A673 (cell line): ENCODE measurements at places on chromosomes 1 and 21.

GRCh38 chr21:44305691-44306090, 5.8 kb downstream of the PFKL start:
- no peak for DNase-seq

GRCh38 chr21:31786164-31786920, 54.4 kb upstream of the SCAF4 start:
- DNase-seq, result no peak

DNA sequence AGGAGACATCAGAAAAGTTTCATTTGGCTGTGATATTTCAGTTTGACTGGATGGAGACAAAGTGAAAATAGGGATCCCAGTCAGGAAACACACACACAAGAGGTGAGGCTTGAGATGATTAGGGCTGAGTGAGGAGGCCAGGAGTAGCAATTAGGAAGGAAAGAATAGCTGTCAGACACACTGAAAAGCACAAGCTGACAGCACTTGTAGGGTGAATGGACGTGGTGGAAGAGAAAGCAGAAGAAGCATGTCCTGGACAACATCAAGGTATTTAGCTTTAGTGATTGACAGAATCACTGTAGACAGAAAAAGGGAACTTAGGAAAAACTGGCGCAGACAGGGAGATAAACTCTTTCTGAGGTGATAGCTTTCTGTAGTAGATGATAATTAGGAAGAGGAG, 347.7 kb downstream of the TGFB2 start:
- DNase-seq, result no peak

DNA sequence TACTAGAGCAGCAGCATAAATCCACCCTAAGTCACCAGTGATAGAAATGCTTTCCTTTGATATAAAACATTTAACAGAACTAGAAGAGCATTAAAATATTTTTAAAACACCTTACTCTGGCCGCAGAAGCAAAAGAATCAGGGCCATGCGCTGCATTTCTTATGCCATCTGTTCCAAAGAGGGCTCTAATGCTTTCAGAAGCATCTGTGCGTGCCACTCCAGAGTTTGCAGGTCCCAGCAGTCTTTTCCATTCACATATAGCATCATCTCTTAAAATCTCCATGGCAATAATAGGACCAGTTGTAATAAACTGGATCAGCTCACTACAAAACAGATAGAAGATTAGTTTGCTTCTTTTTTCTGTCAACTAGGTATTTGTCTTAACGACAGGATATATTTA, 69.2 kb downstream of the NME7 start:
- DNase-seq, result no peak

GRCh38 chr1:106292130-106292529, 764.3 kb upstream of the PRMT6 start:
- no peak for DNase-seq

- no peak for DNase-seq
Observed at GRCh38 chr1:40930174-40930964, 49.1 kb upstream of the CTPS1 start.

DNA sequence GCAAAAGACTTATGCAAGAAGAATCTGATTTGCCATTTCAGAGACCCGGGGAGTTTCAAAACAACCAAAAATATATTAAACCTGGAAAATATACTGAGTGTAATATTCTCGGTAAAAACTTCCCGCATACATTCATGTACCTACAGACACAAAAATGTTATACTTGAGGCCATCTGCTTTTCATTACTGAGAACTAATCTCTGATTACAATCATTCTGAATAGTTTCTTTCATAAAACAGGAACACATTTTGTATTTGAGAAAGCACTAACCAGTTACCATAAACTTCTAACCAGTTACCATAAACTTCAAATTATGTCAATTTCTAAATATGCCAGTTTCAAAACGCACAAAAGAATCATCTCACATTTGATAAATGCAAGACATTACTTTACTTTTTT, 7.8 kb downstream of the ZNHIT6 start:
- peak; percentile 18 for DNase-seq

DNA sequence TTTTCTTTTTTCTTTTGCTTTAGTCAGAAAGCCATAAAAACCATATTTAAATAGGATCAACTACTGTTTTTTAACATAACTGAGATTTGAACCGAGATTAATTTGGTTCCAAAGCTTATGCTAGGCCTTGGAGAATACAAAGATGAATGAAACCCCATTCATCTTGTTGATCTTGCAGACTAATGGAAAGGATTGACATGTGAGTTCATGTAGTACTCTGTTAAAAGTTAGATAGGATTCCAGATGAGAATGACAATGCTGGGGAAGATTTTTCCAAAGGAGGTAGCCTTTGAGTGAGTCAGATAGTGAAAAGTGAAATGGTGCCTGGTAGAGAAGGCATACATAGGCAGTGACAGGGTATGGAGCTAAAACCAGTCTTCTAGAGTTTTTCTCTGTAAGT, 22.7 kb downstream of the RBM15 start:
- DNase-seq, result no peak

GRCh38 chr1:22711071-22711470, 432 bp downstream of the EPHB2 start:
- no peak for DNase-seq
